AG04449 (cell line): ENCODE measurements at places on chromosomes 11 and 22.

DNA sequence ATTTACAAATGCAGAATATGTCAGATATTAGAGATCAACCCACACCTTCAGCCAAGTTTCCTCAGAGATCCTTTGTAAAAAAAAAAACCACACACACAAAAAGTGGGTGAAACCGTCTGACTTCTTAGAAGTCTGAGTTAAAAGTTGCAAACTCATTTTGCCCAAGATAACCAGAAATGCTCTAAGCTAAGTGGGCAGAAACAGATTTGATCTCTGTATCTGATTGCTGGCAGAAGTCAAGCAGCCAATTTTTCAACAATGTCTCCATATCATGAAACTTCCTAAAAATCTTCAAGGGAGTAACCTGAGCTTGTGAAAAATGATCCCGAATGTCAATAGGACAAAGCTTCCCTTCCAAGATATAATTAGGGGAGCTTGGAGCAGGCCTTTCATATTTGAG lies 28.6 kb upstream of the ATXN10 start:
- DNase-seq = no peak

- DNase-seq = no peak
Observed at GRCh38 chr11:8698917-8699441, 16.4 kb downstream of the RPL27A start.

DNA sequence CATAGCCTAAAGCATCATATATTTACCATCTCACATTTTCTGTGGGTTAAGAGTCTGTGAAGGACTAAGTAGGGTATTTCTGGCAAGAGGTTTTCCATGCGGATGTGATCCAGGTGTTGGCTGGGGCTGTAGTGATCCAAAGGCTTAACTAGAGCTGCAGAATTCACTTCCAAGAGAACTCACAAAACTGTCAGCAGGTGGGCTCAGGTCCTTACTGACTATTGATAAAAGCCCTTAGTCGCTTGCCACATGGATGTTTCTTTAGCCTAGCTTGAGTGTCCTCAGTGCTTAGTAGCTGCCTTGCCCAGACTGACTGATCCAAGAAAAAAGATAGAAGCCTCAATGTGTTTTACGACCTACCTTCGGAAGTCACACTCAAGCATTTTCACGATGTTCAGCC lies 250.8 kb downstream of the CNTN5 start:
- no peak for DNase-seq

- DNase-seq = no peak
Observed at GRCh38 chr11:134752526-134752925, 340.5 kb upstream of the B3GAT1 start.

GRCh38 chr11:122363296-122363695 lies 247.3 kb upstream of the BLID start:
- DNase-seq = no peak

DNA sequence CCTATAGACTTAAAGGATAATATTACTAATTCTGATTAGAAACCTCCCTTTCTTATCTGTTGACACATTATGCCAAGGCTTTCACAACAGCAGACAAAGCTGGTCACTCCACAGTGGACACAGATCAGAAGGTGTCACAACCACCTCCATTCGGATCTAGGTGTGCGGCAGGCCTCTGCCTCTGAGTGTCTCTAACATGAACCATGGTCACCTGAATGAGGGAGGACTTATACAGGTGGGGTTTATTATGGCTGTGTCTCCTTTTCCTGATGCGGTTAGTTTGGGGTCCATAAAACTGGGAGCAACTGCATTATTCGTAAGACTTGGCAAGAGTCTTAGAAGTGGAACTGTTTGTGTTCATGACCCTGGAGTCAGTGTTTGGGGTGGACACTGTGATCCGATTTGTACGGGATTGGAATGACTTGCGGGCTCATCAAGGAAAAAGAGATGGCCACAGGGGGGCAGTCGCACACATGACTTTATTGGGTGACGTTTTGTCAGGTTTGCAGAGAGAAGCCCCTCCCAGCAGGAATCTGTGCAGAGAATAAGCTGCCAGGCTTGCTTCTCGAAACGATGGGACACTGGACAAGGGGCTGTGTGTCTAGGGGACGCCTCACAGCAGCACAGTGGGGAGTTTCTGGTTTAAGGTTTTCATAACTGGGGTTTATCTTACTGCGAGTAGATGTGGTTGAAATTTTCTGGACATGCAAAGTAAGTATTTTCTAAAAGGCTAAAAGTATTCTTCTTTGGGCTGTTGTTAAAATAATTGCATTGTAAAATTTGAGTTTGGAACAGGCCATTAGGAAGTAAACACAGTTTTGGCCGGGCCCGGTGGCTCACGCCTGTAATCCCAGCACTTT lies 90.6 kb downstream of the GAB4 start:
- DNase-seq = no peak

DNA sequence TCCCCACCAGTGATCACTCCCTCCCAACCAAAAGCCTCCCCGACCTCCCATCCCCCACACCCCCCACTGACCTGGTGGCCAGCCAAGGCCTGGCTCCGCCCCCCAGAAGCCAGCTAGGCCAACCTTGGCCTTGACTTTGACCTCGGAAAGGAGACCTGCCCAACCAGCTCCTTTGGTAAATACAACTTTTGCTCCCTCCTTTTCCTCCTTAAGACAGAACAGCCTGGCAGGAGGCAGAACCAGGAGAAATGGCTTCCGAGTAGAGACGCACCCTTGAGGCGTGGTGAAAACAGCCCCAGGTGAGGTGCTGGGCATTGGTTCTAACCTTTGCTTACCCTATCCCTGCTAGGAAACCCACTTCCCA lies 27.0 kb downstream of the PLEKHA7 start:
- DNase-seq = no peak

DNA sequence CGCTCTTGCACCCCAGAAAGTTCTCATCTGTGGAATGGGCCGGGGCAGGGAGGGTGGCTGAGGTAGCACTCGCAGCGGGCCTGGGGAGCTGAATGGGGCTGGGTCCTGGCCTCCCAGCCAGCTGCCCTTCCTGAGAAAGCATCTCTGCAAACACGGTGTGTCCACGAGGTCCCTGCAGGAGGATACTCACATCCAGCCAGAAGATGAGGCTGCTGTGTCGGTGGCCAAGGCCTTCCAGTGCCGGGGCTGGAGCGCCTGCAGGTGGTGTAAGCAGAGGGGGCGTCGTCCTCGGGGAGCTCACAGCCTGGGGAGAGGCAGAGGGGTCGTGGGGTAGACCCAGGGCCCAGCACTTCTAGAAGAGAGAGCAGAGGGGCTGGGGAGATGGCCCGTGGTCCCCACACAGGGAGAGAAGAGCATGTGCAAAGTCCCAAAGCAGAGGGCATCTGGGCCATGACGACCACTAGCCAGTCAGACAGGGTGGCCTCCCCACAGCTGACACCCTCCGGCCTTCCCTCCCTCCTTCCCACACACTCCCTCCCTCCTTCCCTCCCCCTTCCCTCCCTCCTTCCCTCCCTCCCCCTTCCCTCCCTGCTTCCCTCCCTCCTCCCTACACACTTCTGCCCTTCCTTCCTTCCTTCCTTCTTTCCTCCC lies 97.9 kb downstream of the WNT7B start:
- no peak for DNase-seq

GRCh38 chr22:50729391-50730012 lies 8.5 kb upstream of the ACR start:
- no peak for DNase-seq

- DNase-seq = no peak
Observed at GRCh38 chr11:36132940-36133339, 156.3 kb downstream of the COMMD9 start.

DNA sequence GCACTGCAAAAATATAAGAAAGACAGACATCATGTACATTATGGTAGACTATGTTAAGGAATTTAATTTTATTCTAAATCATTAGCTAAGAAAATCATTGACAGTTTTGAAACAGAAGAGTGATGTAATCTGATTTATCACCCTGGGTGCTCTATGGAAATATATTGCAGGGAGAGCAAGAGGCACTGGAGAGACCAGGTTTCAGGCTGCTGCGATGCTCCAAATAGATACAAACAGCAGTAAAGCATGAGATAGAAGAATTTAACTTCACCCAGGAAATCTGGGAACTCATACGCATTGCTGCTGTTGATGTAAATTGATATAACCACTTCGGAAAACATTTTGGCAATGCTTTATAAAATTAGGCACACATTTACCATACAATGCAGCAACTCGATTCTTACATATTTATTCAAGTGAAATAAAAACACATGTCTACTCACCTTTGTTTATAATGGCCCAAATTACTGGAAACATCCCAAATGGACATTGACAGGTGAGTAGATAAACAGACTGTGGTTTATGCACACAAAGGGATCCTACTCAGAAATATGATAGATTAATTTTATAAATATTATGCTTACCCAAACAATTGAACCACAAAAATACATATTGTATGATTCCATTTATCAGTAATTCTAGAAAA lies 535.1 kb upstream of the CHORDC1 start:
- DNase-seq = no peak

- DNase-seq = no peak
Observed at GRCh38 chr11:71383461-71383860, 64.7 kb downstream of the DHCR7 start.

GRCh38 chr22:39244496-39245129 lies at the start of gene PDGFB:
Gene PDGFB (minus strand): TSS chr22:39244982. CDS start chr22:39243963, 1,019 bp downstream.
- no peak for DNase-seq

DNA sequence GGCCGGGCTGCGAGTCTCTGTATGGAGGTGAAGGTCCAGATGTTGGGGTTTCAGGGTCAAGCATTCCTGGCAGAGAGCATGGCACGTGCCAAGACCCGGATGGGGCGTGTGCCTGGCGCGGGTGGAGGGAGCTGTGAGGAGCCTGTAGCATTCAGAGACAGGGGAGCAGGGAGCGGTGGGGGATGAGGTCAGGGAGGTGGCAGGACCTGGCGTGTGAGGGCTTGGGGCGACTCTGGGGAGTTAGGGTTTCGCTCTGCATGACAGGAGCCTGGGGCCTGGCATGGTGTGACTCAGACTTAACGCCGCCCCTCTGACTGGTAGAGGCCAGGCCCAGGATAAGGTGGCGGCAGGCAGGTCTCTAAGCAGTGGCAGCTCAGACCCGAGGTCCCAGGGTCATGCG lies 103.0 kb downstream of the KCNQ1 start:
- no peak for DNase-seq

DNA sequence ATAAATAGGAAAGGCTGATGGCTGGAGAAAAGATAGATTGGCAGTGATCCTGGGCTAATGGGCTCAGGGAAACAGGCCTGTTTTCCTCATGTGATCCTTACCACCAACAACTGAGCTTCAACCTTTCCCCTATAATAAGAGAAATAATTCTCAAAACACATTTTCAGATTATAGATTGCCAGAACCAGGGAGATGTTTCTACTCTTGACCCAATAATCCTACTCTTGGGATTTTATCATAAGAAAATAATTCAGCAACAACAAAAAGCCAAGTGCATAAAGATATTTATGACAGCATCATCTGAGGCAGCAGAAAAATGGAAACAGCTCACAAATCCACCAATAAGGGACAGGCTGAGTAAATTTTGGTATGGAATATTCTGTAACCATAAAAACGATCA lies 54.3 kb downstream of the ADM start:
- no peak for DNase-seq

DNA sequence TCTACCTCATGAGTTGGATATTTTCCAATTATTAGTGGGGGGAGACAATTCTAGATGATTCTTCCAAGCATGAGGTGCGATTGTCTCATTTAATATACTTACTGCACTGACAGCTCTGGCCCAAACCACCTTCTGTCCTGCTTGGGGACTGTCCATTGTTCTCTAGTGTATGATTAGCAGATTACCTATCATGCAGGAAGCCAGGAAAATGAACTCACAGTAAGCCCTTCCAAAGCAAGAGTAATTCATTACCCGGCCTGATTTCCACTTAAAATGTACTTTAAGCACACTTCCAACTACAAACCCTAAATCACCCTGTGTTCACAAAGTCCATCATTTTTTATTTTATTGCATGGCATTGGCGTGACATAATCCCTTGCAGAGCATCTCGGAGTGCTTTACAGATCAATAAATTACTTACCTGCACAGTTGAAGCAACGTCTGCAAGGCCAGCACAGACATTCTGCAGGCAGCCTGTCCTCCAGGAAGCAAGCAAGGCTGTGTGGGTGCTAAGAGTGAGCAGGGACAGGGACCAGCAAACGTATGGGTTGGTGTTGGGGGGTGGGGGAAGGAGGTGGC lies 838.2 kb downstream of the NTM start:
- no peak for DNase-seq

- DNase-seq = no peak
Observed at GRCh38 chr11:72409458-72409857, 24.9 kb downstream of the CLPB start.

DNA sequence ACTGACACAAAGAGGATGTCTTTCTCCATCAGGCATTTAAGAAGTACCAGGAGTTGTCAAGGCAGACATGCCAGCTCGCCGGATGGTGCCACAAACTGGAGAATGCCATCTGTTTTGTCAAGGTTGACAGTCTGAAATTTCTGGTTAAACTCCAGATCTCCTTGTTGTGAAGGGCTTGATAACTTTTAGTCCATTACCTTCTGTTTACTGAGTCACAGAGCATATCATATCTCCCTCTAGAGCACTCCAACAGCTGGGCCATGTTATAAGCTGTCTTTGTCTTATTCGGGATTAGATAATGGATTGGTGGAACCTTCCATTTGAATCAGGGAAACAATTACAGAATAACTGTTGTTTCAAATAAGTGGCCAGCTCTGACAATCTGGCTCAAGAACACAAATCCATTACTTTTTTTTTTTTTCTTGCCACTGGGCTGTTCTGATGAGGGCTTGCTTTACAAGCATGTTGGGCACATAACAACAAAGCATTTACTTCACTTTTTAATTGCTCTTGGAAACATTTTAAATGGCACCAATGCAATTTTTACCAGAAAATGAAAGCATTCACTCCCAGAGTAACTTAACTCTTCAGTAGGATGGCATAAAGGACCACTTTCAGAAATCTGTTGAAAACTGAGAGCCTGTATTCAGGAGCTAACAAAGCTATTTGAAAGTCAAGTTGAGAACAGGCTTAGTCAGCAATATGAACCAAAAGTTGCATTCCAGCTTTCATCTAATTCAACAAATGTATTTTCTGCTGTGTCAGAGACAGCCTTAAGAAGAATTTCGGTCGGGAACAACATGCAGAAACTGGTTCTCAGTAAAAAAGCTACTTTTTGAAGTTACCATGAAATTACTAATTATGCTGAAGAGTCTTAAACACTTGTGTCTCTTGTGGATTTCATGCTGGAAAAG lies 227.6 kb upstream of the PITPNB start:
- no peak for DNase-seq

DNA sequence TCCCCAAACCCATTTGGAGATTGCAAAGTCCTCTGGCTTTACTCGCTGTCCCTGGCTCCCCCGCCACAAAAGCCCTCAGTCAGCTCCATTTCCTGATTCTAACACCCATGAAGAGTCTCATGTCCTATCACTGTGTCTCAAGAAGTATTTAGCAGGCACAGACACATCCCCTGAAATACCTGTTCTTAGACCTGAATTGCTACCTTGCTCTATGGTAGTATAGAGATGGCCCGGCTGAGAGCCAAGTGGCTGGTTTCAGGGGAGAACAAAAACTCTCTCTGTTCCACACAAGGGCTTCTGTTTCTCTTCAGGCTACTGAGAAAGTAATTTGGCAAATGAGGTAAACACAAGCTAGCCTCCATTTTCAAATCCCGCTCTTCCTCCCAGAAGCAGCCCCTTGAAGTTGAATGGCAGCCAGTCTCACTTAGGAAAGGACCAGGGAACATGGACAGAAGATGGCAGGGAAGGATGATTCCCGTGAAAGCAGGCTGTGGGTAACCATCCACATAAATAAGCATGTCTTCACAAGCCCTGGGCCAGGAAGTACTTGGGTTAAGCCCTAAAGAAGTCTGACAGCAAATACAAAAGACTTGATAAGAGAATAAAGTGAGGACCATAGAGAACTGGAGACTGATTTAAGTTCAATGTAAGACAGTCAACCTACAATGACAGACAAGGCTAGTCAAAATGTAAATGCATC lies 137.8 kb downstream of the C11orf58 start:
- no peak for DNase-seq
